ENCODE measurements at places on chromosomes 7 and 10.

DNA sequence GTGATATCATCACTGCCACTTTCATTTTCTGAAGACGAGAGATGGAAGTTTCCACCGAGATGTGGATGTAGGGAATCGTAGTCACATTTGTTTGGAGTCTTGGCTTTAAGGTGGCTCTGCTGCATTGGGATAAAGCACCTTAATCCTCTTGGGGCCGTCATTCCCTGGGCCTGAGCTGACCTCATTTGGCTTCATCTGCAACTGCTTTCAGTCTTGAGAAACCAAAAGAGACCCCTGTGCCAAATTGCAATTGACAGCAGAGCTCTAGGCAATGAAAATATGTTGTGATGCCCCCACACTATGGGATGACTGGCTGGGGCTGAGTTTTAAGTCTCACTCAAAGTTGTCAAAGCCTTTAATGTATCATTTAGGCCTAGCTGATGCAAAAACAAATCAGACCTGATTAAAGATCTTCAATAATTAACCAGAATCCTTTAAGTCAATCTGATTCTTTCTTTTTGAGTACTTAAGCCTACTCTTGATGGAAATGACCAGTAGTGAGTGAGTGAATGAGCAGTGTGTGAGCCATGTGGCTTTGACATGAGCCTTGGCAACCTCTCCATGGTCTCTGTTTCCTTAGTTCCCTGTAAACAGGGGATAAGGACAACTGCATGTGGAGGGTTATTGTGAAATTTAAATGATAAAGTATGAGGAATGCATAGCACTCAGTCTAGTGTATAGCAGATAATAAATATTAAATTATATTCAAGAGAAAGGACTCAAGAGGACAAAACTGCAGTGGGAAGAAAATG lies 155.0 kb downstream of the BMPER start:
- no peaks in the 10 kb centered on the region for H3K4me1 ChIP-seq
- no peak overlapping the region for H3K4me3 ChIP-seq
- H3K27me3 ChIP-seq, result peaks cover 3% of the 10 kb centered on the region
- H3K27ac ChIP-seq, result no peak overlapping the region

DNA sequence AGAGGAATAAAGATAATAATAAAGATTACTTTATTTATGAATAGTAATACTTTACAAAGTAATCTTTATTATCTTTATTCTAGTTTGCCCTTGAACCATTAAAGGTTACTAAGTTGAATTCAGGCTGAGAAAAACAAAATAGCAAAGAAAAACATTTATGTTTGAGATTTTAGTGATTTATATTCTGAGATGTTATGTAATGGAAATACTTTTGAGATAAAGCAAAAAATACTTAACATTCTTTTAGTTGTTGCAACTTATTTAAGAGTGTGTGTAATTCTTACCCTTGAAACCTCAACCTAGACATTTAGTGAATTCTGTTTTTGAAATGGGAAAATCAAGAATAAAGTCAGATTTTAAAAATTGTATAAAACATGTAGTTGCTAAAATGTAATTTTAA lies 40.0 kb downstream of the MINPP1 start:
- no peak overlapping the region for H3K27ac ChIP-seq
- no peak for DNase-seq
- H3K4me3 ChIP-seq, result no peak overlapping the region
- no peaks in the 10 kb centered on the region for H3K27me3 ChIP-seq
- H3K4me1 ChIP-seq, result peaks cover 12% of the 10 kb centered on the region

DNA sequence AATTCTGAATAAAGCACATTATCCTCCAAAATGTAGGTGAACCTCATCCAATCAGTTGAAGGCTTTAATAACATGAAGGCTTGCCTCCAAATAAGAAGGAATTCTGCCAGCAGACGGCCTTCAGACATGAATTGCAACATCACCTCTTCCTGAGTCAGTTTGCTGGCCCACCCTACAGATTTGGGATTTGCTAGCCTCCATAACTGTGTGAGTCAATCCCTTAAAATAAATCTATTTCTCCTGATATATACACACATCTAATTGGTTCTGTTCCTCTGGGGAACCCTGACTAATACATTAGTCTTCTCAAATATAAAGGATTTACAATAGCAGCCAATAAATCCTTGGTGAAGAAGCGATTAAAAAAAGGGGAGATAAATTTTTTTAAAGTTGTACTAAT lies 34.8 kb upstream of the OSBPL3 start:
- H3K36me3 ChIP-seq, result no peaks in the 10 kb centered on the region
- H3K27me3 ChIP-seq, result no peaks in the 10 kb centered on the region
- peaks cover 3% of the 10 kb centered on the region for H3K4me1 ChIP-seq
- DNase-seq, result no peak

GRCh38 chr7:27031289-27032172 lies 64.3 kb downstream of the HOXA1 start:
- no peak for DNase-seq
- H3K27ac ChIP-seq, result peak overlapping the region; percentile 79
- no peak overlapping the region for H3K4me3 ChIP-seq

DNA sequence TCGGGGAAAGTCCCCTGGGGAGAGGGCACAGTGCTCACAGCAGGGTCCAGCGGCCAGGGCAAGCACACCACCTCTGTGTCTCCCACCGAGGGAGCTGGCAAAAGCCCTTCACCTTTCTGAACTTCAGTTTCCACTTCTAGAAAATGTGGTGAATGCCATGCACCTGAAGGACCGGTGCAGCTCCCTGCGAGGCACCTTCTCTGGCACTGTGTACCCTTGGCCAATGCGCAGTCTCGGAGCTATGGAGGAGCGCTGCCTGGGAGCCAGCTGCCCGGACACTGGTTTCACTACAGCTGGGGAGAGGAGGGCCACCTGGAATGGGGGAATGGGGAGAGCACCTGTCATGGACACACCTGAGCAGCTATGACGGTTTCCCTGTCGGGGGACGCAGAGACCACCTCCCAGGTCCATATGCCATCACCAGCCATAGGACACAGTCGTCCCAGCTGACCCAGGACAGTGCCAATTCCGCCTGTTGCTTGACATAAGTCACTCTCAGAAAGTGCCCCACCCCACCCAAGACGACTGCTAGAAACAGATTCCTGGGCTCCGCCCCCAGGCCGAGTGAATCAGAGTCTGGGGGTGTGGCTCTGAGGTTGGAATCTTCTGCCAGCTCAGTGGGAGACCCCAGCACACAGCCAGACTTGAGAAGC lies 16.8 kb downstream of the RASGEF1A start:
- H3K4me1 ChIP-seq, result peaks cover 8% of the 10 kb centered on the region
- no peak for DNase-seq
- H3K27me3 ChIP-seq, result no peaks in the 10 kb centered on the region
- H3K4me3 ChIP-seq, result no peak overlapping the region
- no peak overlapping the region for H3K27ac ChIP-seq

GRCh38 chr10:133375357-133376115 lies 2.4 kb upstream of the ECHS1 start:
- peaks cover 1% of the 10 kb centered on the region for H3K27me3 ChIP-seq
- no peak overlapping the region for H3K4me3 ChIP-seq
- DNase-seq, result no peak
- H3K4me1 ChIP-seq, result peaks cover 14% of the 10 kb centered on the region

GRCh38 chr7:43294080-43294630 lies 181.7 kb downstream of the HECW1 start:
- no peaks in the 10 kb centered on the region for H3K36me3 ChIP-seq

GRCh38 chr10:132926777-132927650 lies 15.4 kb downstream of the CFAP46 start:
- H3K36me3 ChIP-seq, result peaks cover 2% of the 10 kb centered on the region
- no peak for DNase-seq
- H3K4me1 ChIP-seq, result peaks cover 16% of the 10 kb centered on the region
- no peak overlapping the region for H3K27ac ChIP-seq
- no peak overlapping the region for H3K4me3 ChIP-seq

DNA sequence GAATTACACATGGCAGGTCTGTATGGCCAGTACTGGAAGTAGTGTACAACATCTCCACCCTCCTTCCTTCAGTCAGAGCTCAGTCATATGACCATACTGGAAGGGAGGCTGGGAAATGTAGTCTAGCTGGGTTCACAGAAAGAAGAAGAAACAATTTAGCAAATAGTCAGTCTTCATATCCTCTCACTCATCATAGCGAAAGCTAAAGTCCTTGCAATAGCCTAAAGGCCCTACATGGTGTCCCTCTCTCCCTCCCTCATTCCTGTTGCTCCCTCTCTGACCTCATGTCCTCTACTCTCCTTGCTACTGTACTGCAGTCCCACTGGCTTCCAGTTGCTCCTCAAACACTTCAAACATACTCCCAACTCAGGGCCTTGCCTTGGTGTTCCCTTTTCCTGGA lies 4.3 kb upstream of the CALU start:
- no peak for DNase-seq
- H3K36me3 ChIP-seq, result no peaks in the 10 kb centered on the region
- peaks cover 11% of the 10 kb centered on the region for H3K27me3 ChIP-seq

All from activated naive CD8-positive, alpha-beta T cell treated with anti-CD3 and anti-CD28 coated beads, Interleukin-2, amount 50 U/mL, for 24 hours (primary cell).